ENCODE measurements at places on chromosomes 12 and 14.
A peak's percentile ranks its signal among the peaks of the same experiment; 100 is the strongest.

GRCh38 chr12:3698218-3698974, 54.5 kb downstream of the CRACR2A start:
- DNase-seq, result peak; percentile 51

DNA sequence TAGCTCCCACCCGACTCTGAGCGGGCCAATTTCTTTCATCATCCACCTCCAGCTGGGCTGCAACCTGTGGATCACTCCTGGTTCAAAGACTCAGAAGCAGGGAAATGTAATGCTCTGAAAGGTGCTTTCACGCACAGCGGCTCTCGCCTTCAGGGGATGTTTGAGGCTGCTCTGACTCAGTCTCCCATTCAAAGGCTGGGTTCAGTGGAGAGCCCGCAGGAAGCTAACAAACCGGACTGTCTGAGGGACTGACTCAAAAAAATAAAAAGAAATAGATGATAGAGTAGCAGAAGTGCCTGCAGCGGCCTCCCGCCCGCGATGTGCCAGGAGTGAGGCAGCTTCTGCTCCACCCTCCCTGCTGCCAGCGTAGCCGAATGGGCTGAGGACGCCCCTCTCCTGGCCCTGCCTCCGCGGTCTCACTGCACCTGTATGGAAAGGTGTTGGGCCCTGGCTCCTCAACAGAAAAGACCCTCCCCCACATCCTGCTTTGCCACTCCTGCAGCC, 98.0 kb downstream of the GCH1 start:
- no peak for DNase-seq

DNA sequence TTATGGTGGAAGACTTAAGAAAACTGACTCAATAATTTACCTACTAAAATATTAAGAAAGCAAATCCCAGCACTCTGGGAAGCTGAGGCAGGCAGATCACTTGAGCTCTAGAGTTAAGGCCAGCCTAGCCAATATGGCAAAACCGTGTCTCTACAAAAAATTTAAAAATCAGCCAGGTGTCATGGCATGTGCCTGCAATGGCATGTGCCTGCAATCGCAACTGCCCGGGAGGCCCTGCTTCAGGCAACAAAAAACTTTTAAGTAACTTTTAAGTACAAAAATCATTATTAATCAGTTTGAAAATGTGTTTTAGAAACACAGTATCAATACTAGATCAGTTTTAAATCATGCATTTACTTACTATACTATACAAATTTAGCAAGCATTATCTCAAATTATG, 17.5 kb downstream of the C2CD5 start:
- DNase-seq, result no peak

DNA sequence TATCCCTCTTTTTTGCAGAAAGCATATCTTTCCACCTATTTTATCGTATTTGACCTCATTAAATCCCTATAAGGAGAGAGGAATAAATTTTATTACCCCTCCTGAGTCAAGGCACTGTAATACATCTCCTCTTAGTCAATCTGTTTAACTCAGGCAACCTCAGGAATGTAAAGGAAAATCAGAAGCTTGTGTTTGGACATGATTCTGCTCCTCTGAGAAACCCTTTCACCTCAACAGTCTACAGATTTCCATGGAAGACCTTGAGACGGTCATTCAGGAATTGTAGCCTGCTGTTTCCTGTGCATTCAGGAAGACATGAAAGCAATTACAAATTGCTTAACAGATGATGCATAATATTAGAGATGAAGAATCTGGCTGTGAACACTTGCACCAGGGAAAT, 360.8 kb downstream of the PAWR start:
- DNase-seq, result no peak

DNA sequence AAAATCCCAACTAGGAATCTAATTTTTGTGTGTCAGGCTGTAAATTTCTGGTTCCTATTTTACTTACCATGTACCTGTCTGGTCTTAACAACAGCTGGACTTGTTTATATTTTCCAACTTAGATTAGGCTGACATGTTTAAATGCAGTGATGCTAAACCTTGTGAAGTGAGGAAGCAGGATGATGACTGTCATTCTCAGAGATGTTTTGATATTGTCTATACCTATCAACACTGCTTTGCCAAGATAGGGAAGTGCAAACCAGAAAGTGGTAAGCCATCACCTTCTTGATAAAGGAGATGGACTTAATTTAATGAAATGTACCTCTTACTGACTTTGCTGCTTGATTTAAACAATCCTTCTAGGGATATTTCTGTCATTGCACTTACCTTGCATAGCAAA, 2.1 kb downstream of the BICD1 start:
- DNase-seq, result no peak

DNA sequence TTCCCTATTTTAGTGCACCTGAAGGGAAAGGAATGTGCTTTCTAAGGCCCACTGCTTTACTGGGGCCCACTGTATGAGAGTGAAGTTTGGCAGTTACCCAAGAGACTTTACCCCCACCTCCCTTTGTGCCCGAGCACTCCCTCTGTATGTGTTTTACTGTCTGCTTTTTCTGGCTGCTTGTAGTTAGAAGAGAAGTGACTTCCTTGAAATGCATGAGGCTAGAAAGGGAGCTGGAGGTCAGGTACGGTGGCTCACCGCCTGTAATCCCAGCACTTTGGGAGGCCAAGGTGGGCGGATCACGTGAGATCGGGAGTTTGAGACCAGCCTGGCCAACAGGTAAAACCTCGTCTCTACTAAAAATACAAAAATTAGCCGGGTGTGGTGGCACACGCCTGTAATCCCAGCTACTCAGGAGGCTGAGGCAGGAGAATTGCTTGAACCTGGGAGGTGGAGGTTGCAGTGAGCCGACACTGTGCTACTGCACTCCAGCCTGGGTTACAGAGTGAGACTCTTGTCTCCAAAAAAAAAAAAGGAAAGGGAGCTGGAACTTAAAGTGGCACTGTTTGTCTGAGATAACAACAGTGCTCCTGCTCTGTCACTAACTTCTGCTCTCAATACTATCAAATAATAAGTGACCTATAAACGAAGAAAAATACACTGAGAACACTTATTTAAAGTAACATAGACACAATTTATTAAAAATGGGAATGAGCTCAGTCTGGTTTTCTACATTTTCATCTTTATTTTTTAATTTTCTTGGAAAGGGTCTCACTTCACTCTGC, 5.8 kb downstream of the TRIP11 start:
- DNase-seq, result no peak

- no peak for DNase-seq
These were observed 165.5 kb downstream of the PTPN11 start for GRCh38 chr12:112584266-112584722.

GRCh38 chr12:3154006-3154405, 76.8 kb downstream of the TSPAN9 start:
- DNase-seq, result no peak

GRCh38 chr12:19223695-19224094, 94.2 kb downstream of the PLEKHA5 start:
- DNase-seq, result no peak

- no peak for DNase-seq
These were observed 366.5 kb downstream of the LRFN5 start for GRCh38 chr14:41973178-41973577.

DNA sequence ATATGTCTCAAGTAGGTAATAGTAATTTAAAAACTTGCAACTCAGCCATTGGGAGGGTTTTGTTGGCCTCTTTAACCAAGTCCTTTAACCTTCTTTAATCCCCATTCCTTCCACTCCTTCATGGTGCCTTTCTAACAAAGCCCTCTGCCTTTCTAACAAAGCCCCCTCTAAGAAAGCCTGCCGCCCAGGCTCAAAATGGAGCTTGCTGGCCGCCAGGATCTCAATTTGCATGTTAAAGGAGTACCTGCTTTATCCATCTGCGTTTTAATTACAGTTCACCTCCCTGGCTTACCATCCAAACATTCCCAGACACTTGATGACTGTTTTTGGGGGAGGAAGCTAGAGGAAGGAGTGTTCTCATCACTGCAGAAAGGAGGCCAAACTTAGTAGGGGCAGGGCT, 183.4 kb downstream of the PTPN11 start:
- DNase-seq, result no peak

GRCh38 chr14:22547948-22548750, 40.9 kb downstream of the DAD1 start:
- no peak for DNase-seq

DNA sequence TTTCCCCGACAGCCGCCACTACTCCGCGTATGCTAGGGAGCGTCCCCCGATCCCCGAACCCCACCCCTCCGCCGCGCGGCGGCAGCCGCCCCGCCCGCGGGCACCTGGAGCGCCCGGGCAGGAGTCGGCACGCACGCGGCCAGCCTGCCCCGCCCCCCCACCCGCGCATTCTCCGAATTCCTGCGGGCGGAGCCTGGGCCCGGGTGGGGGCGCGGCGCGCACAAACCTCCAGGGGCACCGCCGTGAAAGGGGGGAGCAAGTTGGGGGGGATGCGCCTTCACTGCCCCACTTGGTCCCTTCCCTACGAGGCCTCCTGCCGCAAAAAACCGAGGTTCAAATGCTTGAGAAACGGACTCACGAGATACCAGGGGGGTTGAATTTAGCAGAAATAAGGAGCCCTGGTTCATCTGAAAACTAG, 1.7 kb downstream of the AJUBA start:
- DNase-seq, result no peak

GRCh38 chr14:61557262-61557661, 138.1 kb upstream of the HIF1A start:
- DNase-seq, result no peak

- no peak for DNase-seq
These were observed 34.2 kb downstream of the RTRAF start for GRCh38 chr14:52023518-52023917.

- no peak for DNase-seq
These were observed 150.1 kb downstream of the SLC38A4 start for GRCh38 chr12:46675736-46676135.

DNA sequence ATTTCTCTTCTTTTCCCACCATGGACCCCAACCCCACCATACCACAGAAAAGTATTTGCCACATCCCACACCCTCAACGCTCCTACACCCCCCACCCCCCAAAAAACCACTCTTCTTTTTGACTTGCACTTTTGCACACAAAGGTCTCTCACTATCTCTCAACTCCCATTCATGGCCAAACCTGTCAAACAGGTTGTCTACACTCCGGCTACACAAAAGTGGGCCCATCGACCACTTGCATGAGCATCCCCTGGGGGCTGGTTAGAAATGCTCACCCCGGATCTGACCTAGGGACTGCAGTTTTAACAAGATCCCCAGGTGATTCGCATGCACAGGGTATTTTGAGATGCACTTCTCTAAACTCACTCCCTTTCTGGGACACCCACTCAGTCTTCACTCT, 248.2 kb downstream of the DPF3 start:
- no peak for DNase-seq

GRCh38 chr14:56738020-56738419, 72.3 kb downstream of the OTX2 start:
- no peak for DNase-seq

DNA sequence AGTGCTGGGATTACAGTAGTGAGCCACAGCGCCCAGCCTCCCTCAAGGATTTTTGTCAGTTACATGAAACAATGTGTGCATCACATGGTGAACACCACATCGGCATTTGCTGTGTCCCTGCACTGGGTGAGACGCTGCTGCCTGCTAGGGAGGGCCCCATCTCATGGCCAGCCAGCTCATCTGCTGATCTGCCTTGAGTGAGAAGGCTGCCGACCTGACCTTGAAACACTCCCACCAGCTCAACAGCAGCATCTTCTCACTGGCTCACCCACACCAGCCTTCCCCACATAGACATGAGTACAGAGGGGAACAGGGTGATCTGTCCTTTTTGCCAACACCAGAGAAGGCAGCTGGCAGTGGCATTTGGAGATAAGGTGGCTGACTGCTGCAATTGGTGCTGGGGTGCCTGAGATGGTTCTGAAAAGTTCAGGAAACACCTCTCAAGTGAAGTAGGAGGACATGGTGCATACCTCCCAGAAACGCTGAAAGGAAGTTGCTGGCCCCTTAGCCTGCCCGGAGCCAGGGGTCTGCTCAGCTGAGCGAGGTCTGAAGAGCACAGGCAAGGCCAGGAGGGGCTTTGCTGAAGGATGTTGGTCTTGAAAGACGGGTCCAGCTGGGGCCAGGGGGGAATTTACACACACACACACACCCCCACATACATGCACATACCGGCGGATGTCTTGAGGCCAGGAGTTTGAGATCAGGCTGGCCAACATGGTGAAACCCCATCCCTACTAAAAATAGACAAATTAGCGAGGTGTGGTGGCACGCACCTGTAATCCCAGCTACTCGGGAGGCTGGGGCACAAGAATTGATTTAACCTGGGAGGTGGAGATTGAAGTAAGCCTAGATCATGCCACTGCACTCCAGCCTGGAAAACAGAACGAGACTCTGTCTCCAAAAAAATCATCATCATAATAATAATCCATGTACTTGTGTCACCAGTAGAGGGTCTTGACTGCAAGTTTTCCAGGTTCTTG, 14.3 kb upstream of the PPP1R13B start:
- no peak for DNase-seq

GRCh38 chr14:88181072-88181471, 142.0 kb downstream of the KCNK10 start:
- no peak for DNase-seq

DNA sequence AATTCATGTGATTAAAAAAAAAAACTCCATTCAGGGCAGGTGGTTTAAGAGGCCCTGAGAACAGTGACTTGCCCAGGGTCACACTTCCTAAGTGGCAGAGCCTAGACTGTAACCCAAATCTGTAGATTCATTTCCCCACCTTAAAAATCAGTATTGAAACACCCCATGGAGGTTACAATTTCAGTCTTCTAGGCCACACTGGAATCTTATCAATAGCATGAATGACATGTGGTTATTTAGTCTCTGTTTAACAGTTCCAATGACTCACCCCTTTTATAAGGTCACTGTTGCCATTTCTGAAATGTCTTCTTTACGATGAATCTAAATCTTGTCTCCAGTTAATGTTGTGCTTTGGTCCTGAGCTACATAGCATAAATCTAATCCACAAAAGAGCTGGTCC, 262.3 kb upstream of the GRIP1 start:
- DNase-seq, result no peak

DNA sequence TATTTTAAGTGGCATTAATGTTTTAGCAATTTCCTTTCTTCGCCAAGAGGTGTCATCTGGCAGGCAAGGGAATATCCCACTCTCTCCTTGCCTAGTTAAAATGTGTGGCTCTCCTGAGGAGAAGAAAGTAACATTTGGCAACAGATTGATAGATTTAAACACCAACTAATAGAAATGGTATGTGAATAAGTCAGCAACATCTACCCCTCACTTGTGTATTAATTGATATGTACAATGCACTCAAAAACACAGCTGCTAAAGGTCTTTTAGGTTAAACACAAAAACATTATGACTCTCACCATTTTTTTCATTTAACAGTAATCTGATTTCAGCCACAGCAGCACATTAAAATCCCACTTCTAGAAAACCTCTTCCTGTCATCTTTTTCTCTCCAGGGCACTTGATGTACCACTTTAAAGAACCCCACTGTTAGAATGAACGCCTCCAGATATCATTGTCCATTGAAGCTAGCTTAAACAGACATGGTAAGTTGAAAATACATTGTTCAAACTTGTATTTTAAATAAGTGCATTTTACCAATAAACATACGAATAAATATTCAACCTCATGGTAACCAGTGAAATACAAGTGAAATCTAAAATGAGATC, 151.7 kb downstream of the RPAP3 start:
- no peak for DNase-seq

GRCh38 chr14:32134448-32135097, 57.5 kb downstream of the ARHGAP5 start:
- DNase-seq, result no peak

GRCh38 chr12:112798048-112798760, 6.7 kb downstream of the RPH3A start:
- no peak for DNase-seq

GRCh38 chr12:21683115-21683514, 25.5 kb upstream of the LDHB start:
- DNase-seq, result no peak
